ENCODE measurements at places on chromosomes 2 and 18. TPM values are rescaled to one million over a fixed set of nuclear protein-coding genes. Genes with fewer than 3 reads are reported as not detected.

The SULT1C4 gene
- 10.6 TPM for total RNA-seq

The ERMN gene
- 0.21 TPM for total RNA-seq

The GDF7 gene
- 0.62 TPM for total RNA-seq

The POLR1A gene
- total RNA-seq: 22.2 TPM

The FAM237A gene
- not detected for total RNA-seq

- DNase-seq: no peak
Measured at GRCh38 chr2:20562540-20563225, 88.2 kb downstream of the HS1BP3 start.

- DNase-seq: no peak
Measured at GRCh38 chr2:147108548-147108947, 736.3 kb upstream of the ACVR2A start.

DNA sequence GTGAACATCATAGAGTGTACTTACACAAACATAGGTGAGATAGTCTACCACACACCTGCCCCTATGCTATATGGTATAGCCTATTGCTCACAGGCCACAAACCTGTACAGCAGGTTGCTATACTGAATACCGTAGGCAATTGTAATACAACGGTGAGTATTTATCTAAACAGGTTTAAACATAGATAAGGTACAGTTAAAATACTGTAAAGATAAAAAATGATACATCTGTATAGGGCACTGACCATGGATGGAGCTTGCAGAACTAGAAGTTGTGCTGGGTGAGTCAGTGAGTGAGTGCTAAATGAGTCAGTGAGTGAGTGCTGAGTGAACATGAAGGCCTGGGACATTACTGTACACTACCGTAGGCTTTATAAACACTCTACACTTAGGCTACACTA lies 267.0 kb upstream of the HS6ST1 start:
- DNase-seq: no peak

GRCh38 chr18:54531402-54532065 lies 59.5 kb upstream of the DYNAP start:
- no peak for DNase-seq

DNA sequence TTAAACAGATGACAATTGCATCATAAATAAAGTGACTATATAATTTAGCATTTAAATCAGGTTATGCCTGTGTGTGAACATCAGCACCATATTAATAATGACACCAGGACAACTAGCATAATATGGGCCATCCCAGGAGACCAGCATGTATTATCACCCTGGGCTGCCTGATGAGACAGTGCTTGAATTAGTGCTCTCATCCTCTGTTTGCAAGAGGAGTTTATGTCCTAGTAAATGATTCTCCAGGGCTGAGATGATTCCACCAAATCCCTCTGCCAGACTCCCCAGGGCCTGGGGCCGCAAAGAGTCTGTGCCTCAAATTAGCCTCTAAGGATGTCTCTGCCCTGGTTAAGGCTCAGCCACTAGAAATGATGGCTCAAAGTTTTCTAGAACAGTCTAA lies 97.7 kb downstream of the SGPP2 start:
- DNase-seq: no peak

GRCh38 chr18:9017905-9018227 lies 84.6 kb upstream of the NDUFV2 start:
- no peak for DNase-seq

DNA sequence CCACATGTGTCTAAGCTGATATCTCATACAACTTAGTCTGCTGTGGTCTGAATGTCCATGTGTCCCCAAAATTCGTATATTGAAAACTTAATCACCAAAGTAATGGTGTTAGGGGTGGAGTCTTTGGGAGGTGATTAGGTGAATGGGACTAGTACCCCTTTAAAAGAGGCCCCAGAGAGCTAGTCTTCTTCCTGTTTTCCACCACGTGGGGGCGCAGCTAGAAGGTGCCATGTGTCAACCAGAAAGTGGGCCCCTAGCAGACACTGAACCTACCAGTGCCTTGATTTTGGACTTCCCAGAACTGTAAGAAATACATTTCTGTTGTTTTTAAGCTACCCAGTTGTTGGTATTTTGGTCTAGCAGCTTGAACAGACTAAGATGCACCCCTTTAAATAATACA lies 86.6 kb downstream of the ASB1 start:
- peak; percentile 66 for DNase-seq

DNA sequence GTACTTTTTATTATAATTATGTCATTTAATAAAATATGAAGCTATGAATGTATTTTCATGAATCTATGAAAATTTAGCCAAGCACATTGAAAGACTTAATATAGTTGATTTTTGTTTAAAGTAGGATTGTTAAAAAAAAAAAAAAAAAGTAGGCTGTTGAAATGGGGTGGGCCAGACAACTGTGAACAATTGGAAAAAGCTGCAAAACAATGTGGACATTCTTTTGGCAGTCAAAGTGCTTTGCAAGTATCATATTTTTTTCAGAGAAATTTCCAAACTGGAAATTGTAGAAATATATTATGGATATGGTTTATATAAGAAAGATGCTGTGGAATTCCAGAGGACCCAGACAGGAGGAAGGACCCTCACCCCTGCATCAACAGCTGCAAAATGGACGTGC lies 82.1 kb downstream of the ETAA1 start:
- DNase-seq: no peak

- no peak for DNase-seq
Measured at GRCh38 chr2:64922482-64923384, 66.5 kb upstream of the SLC1A4 start.

DNA sequence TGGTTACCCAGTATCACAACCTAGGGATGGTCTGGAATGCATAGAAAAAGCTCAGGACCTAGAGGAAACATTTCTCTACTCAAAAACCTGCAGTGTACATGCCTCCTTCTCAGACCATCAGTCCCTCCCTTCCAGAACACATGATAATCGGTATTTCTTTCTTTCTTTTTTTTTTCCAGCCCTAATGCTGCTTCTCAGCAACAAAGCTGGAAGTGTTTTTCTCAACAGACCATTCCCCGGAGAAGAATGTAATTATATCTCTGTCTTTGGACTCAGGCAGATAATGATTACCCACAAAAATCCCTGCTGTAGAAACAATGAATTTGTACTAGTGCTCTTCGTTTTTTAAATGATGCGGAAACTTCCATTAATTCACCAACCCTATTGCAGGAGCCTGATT lies 44.1 kb upstream of the NDUFV2 start:
- DNase-seq: no peak

GRCh38 chr2:241926541-241927311 lies 57.2 kb downstream of the RTP5 start:
- DNase-seq: peak; percentile 39

- no peak for DNase-seq
Measured at GRCh38 chr2:178328037-178328436, 122.9 kb downstream of the PRKRA start.

DNA sequence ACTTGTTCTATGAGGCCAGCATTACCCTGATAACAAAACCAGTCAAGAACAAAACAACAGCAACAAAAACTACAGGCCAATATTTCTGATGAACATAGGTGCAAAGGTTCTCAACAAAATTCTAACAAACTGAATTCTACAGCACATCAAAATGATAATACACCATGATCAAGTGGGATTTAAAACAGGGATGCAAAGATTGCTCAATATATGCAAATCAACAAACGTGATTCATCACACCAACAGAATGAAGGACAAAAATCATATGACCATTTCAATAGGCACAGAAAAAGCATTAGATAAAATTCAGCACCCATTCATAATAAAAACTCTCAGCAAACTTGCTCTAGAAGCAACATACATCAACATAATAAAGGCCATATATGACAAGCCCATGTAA lies 173.6 kb downstream of the CAMKMT start:
- no peak for DNase-seq

DNA sequence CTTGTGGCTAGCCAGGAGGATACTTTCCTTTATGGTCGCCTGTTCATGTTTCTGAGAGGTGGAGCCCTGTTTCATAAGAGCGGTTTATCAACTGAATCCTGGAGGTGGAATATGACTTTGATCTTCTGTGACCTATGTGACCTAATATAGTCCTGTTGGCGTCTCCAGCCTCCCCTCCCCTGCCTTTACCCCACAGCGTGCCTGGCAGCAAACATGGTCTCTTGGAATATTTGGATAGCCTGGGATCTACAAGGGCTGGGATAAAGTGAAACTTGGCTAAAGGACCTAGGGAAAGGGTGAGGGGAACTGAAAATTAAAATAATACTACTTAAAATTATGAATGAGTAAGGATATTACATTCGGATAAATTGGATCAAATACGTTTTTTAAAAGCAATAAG lies 246.0 kb downstream of the BABAM2 start:
- DNase-seq: no peak

- no peak for DNase-seq
Measured at GRCh38 chr2:231502596-231502995, 27.6 kb downstream of the NMUR1 start.

- no peak for DNase-seq
Measured at GRCh38 chr2:63840081-63840784, 1.5 kb upstream of the UGP2 start.

- DNase-seq: no peak
Measured at GRCh38 chr2:122682356-122682755, 926.9 kb downstream of the TSN start.

GRCh38 chr2:204015118-204015843 lies 78.7 kb downstream of the ICOS start:
- DNase-seq: no peak

DNA sequence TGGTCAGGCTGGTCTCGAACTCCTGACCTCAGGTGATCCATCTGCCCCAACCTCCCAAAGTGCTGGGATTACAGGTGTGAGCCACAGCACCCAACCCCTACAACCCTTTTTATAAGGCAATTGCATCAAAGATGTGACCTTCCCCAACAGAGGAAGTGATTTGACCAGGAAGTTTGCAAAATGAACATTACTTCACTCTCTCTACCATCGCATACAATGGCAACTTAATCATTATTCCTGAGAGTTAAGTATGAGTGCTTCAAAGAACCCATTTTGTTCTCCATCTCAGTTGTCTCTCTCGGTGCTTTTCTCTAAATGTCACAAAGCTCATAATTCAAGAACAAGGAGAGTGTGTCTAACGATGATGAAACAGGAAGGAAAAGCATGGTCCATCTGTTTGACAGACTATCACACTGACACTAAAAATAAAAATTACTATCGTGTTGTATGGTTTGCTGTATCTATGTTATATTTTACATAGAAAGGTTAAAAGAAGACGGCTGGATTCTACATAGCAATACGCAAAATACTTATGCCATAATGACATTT lies 18.1 kb upstream of the CREG2 start:
- DNase-seq: no peak

DNA sequence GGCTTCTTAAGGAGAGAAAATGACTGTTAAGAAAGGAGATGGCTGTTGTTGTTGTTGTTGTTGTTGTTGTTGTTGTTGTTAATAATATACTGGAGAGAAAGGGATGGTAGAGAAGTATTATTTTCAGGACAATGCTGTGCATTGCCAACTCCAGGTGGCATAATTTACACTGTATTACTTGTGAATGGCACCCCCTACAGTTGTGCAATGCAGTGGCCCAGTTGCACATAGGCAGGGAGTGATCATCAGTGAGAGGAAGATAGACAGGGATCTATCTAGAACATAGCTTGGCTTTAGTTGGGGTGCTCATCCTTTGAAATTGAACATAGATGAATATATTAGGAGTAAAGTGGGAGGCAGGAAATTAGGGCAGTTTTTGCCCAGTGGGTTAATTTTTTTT lies 47.2 kb upstream of the TMEM163 start:
- DNase-seq: no peak
